Dermis blood vessel endothelial cell (primary cell): ENCODE measurements at places on chromosomes 1 and 21. TPM values are rescaled to one million over a fixed set of nuclear protein-coding genes. Genes with fewer than 3 reads are reported as not detected.
A peak's percentile ranks its signal among the peaks of the same experiment; 100 is the strongest.

GPR61 gene
- under 0.01 TPM in 1 of 2 replicates, not detected in the other for total RNA-seq

LAD1 gene
- total RNA-seq: 0.09 and 0.68 TPM in 2 replicates

COL16A1 gene
- total RNA-seq: 0.51 and 0.65 TPM in 2 replicates

TNFRSF8 gene
- total RNA-seq: 0.33 and 0.34 TPM in 2 replicates

GJA8 gene
- total RNA-seq: not detected in 2 replicates

DNA sequence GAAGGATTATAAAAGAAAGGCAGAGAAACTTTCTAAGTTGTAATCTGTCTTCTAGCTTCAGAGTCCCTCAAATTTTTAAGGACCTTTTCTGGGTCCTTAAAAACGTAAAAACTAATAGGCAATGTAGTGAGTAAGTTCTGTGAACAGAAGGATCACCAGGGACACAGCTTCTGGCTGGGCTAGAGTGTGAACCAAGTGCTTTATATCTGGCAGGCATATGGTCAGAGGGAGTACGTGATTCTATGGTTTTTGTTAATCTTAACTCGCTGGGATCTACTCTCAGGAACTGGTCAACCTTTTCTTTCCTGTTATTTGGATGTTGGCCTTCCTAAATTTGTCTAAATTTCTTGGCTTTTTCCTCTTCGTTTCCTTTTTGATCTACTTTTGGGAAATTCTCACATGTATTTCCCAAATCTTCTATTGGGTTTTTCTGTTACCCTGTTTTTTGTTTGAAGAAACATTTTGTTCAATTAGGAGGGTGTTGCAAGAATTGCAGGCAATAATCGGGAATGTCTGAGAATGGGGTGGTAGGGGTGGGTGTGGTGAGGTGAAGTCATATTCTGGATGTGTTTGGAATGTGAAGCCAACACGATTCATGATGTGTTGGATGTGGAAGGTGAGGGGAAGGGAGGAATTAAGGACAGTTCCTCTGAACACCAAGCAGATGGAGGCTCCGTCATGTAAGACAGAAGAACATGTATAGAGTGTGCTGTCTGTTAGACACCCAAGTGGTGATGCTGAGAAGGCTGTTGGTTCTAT is 193.2 kb downstream of the FMN2 start:
- no peak for DNase-seq

GRCh38 chr1:99992044-99992722 is 22.4 kb downstream of the SLC35A3 start:
- DNase-seq: no peak

GRCh38 chr1:43543567-43543966 is 12.9 kb downstream of the PTPRF start:
- no peak for DNase-seq

- DNase-seq: no peak
These were observed 178.8 kb upstream of the VAMP3 start for GRCh38 chr1:7592120-7592798.

- no peak for DNase-seq
These were observed 98.5 kb upstream of the HIVEP3 start for GRCh38 chr1:42017259-42017658.

DNA sequence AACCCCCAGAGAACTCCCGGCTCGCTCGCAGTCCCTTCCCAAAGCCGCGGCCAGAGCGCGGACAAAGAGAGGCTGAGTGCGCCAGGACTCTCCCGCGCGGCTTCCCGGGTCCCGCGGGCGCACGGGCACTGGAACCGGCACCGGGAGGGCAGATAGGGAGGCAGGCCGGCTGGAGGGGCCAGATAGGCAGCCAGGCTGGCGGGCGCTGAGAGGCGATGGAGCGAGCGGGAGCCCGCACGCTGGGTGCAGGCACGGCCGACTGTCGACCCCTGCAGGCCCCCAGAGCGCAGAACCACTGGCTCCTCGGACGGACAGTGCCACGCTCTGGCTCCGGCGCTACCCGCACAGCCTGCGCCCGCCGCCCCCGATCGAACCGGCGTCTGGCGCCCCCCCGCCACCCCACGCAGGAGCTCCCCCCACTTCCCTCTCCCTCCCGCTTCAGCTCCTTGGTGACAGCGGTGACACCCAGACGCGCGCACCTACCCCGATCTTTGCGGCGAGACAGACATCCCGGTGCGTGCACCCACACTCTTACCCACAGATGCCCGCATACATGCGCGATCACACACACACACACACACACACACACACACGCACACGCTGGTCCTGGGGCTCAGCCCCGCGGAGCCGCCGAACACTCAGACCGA is 534 bp downstream of the SLC6A9 start:
- peak; percentile 62 for DNase-seq

- no peak for DNase-seq
These were observed 41.1 kb upstream of the DUSP10 start for GRCh38 chr1:221782970-221783369.
